CD4-positive, alpha-beta memory T cell (primary cell): ENCODE measurements at places on chromosomes 6 and 20. TPM values are rescaled to one million over a fixed set of nuclear protein-coding genes. Genes with fewer than 3 reads are reported as not detected.

Gene FLOT1
- total RNA-seq = 78.5 TPM

Gene NKX2-4
- not detected for total RNA-seq

Gene PGC
- total RNA-seq = not detected

Gene SF3B5
- total RNA-seq = 87.2 TPM

Gene C20orf96
- total RNA-seq = 2.5 TPM

Gene PRR18
- total RNA-seq = not detected

Gene RAET1G
- total RNA-seq = not detected

GRCh38 chr6:53704700-53705099, 39.1 kb upstream of the KLHL31 start:
- no peak for DNase-seq

DNA sequence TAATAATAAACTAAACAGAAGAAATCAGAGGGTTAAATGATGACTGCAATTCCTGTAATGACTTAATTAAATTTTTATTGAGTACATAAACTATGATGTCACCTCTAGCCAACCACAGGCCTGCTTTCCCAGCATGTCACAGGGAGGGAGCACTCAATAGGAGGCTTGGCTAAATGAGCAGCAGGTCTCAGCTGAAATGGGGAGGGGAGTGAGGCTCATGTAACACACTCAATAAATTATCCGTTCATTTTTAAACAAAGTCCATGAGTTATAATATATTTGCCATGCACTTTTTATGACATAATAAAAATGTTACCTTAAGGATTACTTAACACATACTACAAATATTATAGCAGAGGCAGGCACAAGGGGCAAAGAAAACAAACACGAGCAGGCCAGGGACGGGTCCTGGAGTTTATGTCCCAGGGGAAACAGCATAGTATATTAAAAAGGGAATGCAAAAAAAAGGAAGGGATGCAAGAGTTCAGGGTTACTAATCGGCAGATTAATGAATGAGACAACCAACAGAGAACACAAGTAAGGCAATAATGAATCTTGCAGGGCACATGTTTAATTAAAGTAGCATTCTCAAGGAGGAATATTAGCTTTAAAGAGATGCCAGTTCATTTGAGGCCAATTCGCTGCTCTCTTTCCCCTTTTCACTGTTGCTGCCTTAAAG, 27.1 kb upstream of the FAM83C start:
- DNase-seq = no peak

- no peak for DNase-seq
Measured at GRCh38 chr6:158118886-158119285, 49.2 kb downstream of the SERAC1 start.

DNA sequence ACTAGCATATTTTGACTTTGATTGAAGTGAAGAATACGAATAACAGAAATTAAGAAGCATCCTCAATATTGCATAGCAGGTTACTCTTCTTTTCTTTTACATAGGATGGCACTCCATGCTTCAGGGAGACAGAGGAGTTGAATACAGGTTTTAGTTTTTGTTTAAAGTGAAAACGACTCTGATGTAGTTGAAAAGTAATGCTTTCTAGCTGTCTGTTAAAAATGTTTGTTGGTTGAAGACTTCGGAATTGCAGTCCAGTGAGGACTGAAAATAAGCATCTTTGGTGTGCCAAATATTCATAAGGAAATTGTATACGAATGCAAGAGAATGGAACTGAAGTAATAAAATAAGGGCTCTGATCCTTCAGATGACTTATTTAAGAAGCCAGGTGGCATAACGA, 618 bp upstream of the SLC16A10 start:
- DNase-seq = no peak

DNA sequence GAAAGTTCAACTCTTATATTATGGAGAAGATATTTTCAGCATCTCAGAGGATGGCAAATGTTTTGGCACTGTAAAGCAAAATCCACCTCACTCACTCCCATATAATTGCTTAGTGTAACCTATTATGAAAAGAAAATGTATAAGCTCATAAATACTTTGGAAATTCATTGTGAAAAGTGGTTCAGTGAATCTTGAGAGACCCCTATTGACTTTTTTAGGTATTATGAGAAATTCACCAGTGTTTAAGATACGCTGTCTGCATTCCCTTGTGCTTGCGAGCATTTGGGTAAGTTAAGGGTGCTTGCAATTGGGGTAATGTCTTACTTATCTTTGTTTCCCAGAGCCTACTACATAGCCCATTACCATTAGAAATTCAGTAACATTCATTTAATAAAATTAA, 66.3 kb upstream of the BMP5 start:
- no peak for DNase-seq

DNA sequence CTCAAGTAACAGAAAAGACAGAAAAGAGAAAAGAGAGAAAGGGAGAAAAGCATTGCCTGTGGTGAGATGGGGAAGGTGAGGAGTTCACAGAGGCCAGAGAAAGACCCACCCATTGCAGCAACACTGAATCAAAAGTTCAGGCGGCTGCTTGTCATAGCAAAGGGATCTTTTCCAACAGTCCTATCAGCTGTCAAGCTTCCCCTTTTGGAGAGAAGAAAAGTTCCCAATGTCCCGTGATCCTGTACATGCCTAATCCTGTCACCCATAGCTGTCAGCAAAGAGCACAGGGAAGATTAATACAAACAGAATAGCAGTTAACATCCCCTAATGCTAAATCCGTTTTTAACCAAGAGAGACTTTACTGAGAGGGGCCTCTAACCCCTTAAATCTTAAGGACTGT, 8.9 kb upstream of the TRIM38 start:
- DNase-seq = no peak

DNA sequence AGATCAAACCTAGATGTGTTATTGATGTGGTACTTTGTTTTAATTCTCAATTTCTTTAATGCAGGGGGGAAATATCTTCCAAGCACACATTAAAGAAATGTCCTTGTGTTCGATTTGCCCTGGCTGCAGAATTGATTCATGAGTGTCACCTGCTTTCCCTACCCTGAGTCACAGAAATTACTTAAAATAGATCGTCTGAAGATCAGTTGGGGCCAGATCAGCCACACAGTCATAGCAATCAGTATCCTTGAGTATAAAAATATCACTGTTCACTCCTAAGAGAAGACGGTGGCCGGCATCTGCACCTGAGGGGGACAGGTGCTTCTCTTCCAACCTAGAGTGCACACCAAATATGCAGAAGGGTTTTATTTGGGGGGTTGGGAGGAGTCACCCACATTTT, 115.2 kb upstream of the RIN2 start:
- DNase-seq = no peak

DNA sequence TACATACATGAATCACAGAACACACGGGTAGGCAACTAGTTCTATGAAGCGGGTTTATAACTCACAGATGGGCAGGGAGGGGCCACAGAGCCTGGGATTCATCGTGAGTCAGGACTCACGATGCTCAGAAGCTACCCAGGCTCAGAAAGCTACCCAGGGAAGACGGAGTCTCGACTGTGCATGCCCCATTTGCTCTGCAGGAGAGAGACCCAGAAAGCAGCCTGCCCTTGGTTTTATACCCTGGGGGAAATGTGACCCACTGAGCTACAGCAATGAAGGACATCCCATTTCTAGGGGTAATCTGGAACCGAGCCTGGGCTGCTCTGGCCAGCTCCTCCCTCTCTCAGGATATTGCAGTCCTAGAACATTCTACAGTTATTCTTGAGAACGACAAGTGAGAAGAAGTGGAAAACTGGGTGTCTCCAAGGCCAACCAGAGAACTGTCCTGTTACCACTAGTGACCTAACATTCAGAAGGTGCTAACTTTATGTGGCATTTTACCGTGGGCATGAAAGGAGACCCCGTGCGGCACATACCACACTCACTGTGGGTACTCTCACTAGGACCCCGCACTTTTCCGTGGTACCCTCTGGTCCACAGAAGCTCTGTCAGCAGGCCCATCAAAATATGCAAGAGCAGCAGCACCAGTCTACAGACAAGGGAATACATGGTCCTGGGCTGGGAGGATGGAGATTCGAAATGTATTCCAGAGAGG, 201.9 kb upstream of the PMEPA1 start:
- DNase-seq = no peak

- DNase-seq = no peak
Measured at GRCh38 chr20:10696650-10697049, 22.9 kb upstream of the JAG1 start.

GRCh38 chr6:109240370-109241084, 141.7 kb downstream of the CD164 start:
- no peak for DNase-seq

GRCh38 chr20:18926965-18927364, 113.4 kb downstream of the SCP2D1 start:
- DNase-seq = no peak

GRCh38 chr20:22652681-22653588, 68.6 kb upstream of the FOXA2 start:
- no peak for DNase-seq
